Activated CD4-positive, alpha-beta T cell treated with anti-CD3 and anti-CD28 coated beads, Interleukin-2, amount 10 ng/mL, durations not matched to agents 24 days and 14 days (primary cell): ENCODE measurements at places on chromosomes 7 and 10. TPM values are rescaled to one million over a fixed set of nuclear protein-coding genes. Genes with fewer than 3 reads are reported as not detected.

DNA sequence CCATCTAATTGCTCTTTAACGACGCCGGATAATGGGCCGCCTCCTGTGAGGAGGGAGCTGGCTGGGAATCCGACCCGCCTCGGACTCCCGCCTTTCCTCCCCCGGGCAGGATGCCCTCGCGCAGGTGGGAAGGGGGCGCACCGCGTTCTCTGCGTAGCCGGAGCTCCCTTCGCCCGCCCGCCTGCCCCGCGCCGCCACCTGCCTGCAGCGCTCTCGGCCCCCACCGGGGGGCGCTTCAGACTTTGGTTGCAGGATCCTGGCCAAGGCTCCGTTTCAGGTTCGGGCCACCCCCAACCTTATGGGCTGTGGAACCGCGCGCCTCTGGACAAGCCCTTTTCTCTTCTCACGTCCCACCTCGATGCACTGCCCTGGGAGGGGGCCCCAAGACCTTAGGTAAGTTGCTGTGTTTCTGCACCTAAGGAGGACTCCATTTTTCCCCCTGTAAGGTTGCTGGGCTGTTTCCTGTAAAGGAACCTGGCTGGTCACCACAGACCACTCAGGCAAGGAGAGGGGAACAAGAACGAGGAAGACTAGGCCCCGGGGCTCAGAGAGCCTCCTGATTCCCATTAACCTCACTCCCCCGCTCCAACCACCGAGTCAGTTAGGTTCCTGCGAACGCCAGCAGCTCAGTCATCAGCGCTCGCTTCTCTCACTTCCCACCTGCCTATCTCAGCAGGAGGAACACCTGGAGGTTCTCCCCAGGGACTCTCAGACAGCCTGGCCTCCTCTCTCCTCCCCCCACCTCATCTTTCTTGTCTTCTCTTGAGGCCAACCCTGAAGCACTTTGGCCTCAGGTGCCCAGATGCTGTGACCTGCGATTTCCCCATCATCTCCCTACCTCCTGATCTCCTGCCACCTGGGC lies 11.3 kb upstream of the KAZALD1 start:
- peak; percentile 96 for DNase-seq

- peak; percentile 75 for DNase-seq
Measured at GRCh38 chr7:130986261-130986690, 252.3 kb upstream of the KLF14 start.

- no peak for DNase-seq
Measured at GRCh38 chr10:109962247-109962646, 38.9 kb upstream of the XPNPEP1 start.

- no peak for DNase-seq
Measured at GRCh38 chr10:128096486-128097199, 29.6 kb downstream of the MKI67 start.

GRCh38 chr10:90920986-90921666 lies at the start of gene ANKRD1:
Gene ANKRD1 (minus strand): TSS chr10:90921087. CDS start chr10:90921027, 60 bp downstream.
- DNase-seq, result no peak

Gene PTPRZ1
- not detected in 2 replicates for total RNA-seq
